Caki2 (cell line): ENCODE measurements at places on chromosomes 1 and 21.

DNA sequence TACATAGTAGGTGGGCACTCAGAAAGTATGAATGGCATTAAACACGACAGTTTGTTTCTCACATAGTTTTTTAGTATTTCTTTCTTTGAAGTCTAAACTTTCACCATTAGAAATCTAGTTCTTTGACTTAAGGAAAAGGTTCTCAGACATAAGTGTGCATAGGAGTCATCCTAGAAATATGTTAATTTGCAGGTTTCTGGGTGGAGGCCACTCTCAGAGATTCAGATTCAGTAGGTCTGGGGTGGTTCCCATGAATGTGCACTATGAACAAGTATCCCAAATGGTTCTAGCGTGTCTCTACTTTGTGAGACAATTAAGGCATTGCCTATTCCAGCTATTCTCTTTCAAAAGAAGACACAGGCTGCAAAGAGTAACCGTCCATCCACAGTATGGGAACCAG, 119.3 kb downstream of the NGF start:
- DNase-seq: no peak

DNA sequence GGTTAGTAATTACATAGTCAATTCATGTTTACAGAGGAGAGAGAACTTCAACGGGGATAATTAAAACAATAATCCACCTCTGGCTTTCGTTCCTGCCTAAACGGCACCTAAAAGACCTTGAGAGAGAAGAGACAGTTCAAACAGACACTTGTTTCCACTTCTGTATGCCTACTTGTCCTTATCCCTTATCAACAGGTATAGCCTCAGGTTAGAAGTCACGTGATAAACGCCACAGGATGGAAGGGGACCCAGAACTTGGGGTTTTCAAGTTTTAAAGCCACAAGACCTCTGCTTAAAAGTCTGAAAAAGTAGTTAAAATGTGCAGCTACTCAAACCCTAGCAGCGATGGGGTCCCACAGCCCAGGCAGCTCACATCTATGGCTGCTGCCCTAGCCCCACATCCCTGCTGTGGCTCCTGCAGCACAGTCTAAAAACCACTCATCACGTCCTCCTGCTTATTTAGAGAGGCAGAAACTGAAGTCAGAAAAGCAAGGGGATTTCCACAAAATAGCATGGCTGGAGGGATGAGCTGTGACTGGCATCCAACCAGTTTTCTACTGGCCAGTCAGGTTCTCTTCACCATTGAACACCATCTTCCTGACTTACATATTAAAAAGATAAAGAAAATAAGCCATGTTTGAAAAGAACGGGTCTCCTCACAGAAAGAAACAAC, 51.2 kb upstream of the SEC16B start:
- no peak for DNase-seq

DNA sequence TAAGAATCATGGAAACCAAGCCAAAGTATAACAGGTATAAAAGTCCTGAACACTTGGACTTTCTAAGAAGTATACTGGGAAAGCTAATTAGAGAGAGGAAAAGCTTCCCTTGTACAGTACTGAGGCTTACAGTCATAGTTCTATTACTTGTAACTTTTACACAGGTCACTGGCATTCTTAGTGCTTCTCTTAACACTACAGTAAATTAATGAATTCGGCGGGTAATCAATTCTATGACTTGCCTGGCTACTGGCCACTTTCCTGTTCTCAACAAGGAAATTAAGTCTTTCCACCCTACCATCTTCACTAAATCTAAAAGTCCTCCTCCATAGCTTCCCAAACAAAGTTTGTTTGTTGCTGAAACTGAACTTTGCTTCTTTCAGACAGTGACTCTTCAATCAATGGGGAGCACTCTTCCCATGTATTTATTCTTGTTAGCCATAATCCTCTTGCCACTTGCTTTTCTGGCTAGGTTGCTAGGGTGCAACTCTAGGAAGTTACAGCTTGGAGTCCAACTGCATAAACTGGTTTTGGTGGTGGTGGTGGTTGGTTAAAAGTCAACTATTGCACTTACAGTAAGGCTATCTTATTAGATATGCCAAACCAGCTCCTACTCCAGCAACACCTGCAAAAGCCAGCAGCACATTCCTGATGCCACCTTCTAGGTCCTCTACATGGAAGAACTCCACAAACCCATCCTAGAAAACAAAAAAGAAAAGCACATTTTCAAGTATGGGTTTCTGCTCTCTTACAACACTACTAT, 2.4 kb downstream of the MCL1 start:
- DNase-seq: no peak

DNA sequence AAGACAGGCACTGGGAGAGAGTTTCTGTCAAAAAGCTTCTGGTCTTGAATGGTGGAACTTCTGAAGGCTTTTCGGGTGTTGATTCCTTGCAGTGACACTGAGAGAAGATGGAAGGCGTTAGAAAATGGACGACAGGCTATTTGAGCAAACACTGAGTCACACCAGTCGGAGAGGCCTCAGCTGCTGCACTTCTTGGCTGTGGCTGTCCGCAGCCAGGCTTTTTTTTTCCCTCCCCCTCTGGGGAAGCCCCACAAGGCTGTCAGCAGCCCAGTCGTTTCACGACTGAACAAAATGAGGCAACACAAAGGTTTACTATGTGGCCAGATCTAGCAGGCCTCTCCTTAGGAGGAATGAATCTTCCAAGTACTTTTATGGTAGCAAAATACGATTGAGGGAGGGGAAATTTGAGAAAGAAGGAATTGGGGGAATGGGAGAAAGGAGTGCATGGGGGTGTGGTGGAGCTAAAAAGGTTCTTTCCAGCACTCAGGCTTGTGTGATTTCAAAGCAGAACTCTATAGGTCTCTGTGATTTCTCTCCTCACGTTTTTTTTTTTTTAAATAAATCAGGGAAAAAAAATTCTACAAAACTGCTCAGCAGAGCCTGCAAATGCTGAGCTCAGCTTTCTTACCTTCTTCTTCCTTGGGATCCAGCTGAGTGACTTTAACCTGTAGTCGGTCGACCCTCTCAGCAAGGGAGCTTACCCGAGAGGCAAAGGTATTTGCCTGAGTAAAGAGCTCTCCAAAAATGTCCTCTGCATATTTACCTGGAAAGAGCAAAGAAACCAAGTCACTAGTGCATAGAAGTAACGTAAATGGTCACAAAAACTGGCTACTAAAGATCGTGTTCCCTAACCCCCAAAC, 26.1 kb downstream of the GPR3 start:
- DNase-seq: peak; percentile 82

GRCh38 chr21:33505833-33506232, 14.3 kb upstream of the DNAJC28 start:
- no peak for DNase-seq

DNA sequence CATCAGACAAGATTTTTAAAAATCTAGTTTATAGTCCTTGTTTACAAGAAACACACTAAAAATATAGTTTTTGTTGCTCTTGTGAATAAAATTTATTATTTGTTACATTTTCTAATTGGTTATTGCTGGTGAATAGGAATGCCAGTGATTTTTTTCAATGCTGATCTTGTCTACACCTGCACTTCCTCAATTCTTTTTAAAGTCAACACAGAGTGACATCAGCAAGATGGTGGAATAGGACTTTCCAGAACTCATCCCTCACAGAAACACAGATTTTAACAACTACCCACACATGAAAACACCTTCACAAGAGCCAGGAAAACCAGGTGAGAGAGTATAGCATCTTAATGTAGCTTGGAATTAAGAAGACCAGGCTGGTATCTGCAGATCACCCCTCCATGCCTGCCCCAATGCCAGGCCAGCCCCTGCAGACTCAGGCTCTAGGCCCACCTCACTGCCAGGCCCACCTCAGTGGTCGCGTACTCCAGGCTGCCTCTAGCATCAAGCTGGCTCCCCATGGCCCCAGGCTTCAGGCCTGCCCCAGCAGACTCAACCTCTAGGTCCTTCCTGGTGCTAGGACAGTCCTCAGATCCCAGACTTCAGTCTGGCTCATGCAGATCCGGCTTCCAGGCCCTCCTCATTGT, 117.6 kb downstream of the WDR3 start:
- DNase-seq: no peak

DNA sequence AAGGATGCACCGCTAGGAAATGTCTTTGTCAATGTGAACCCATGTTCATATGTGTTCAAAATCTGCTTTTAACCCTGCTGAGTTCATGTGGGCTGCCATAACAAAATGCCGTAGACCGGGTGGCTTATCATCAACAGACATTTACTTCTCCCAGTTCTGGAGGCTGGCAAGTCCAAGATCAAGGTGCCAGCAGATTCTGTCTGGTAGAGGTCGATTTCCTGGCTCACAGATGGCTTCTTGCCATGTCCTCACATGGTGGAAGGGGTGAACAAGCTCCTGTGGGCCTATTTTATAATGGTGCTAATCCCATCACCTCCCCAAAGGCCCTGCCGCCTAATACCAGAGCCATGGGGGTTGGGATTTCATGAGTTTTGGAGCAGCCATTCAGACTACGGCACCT, 4.6 kb upstream of the CDCP2 start:
- DNase-seq: no peak

DNA sequence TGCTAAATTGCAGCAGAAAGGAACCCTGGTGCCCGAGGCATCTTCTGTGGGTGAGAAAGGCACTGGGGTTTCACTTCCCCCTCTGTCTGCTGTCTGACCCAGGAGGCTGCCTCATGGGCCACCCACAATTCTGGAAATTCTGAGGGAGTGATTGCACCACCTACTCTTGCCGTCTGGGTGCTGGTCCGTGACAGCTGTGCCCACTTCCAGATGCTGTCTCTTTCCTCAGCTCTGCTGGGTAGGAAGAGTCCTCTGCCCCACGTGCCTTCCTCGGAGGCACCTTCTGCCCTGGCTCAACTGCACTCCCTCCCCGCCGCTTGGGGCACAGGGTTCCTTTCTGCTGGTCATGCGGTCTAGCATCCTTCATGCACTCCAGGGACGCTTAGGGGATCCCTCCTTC, 96.3 kb downstream of the ARHGEF10L start:
- DNase-seq: no peak

- no peak for DNase-seq
Observed at GRCh38 chr1:237891979-237892378, 1.3 kb upstream of the ZP4 start.

GRCh38 chr1:180256341-180257027, 26.4 kb downstream of the LHX4 start:
- DNase-seq: no peak

- no peak for DNase-seq
Observed at GRCh38 chr21:32463889-32464300, 51.4 kb downstream of the EVA1C start.

DNA sequence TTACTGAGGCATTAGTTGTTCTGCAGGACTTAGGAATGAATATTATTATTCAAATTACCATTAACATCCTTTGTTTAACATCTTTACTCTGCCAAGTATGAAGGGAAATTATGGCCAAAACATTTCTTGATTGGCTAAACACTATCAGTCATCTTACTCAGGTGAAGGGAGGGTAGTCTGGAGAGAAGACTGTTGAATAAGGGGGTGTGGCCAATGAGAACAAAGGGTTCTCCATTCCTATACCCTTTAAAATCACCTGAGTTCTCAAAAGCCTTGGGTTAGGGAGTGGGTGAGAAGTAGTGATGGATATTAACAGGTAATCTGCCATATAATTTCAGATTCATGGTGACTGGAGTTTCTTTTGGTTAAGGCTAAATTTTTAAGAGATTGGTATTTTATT, 19.3 kb downstream of the CRYZL1 start:
- DNase-seq: no peak

GRCh38 chr1:3516481-3516869, 62.0 kb downstream of the ARHGEF16 start:
- DNase-seq: no peak
